ENCODE measurements at places on chromosomes 6 and 20. TPM values are rescaled to one million over a fixed set of nuclear protein-coding genes. Genes with fewer than 3 reads are reported as not detected.

Gene IL17F
- not detected for polyA plus RNA-seq

Gene CALHM4
- polyA plus RNA-seq = 0.66 TPM

Gene SPATA25
- 5.1 TPM for polyA plus RNA-seq

Gene ERVFRD-1
- not detected for polyA plus RNA-seq

Gene PROKR2
- polyA plus RNA-seq = not detected
